Camera-type eye (tissue), 1 donor: ENCODE measurements at places on chromosomes 13 and 19. TPM values are rescaled to one million over a fixed set of nuclear protein-coding genes. Genes with fewer than 3 reads are reported as not detected.

The CYP2B6 gene
- total RNA-seq, result not detected

The KLK3 gene
- total RNA-seq, result not detected

The ANGPTL8 gene
- 1.4 TPM for total RNA-seq

The RNF113B gene
- not detected for total RNA-seq

The CSNK1A1L gene
- total RNA-seq, result not detected

The HMGB1 gene
- 501 TPM for total RNA-seq

The ZBTB32 gene
- not detected for total RNA-seq

The MAST1 gene
- total RNA-seq, result 23.3 TPM

The NLRP4 gene
- not detected for total RNA-seq

The URAD gene
- not detected for total RNA-seq

The SWSAP1 gene
- total RNA-seq, result 1.5 TPM

The ZSCAN4 gene
- total RNA-seq, result not detected

The CGB1 gene
- total RNA-seq, result not detected

The NECTIN2 gene
- total RNA-seq, result 67.2 TPM

The CYP4F2 gene
- total RNA-seq, result not detected

The B3GNT8 gene
- total RNA-seq, result 1.9 TPM

The SRRM5 gene
- total RNA-seq, result not detected

The SYNE4 gene
- total RNA-seq, result not detected

The EXOC3L2 gene
- total RNA-seq, result 3.5 TPM

The LILRA1 gene
- total RNA-seq, result 0.22 TPM

The TFPT gene
- total RNA-seq, result 9.7 TPM

The EPSTI1 gene
- 2.4 TPM for total RNA-seq

The CERS1 gene
- 8.6 TPM for total RNA-seq

The SHD gene
- total RNA-seq, result 11.7 TPM

The S1PR4 gene
- 0.38 TPM for total RNA-seq

The EFNA2 gene
- total RNA-seq, result 12.1 TPM

The SPIB gene
- total RNA-seq, result 0.33 TPM

The ATP8B3 gene
- total RNA-seq, result 2.1 TPM

The ZNF729 gene
- 0.16 TPM for total RNA-seq

The PRTN3 gene
- total RNA-seq, result 2.5 TPM

The WDR87 gene
- total RNA-seq, result not detected

The ANKRD24 gene
- total RNA-seq, result 4.0 TPM

The HPN gene
- total RNA-seq, result 0.93 TPM

The VAV1 gene
- total RNA-seq, result 4.9 TPM

The TDRD12 gene
- total RNA-seq, result 0.44 TPM

The KIR3DL2 gene
- total RNA-seq, result not detected

The ZNF471 gene
- 16.5 TPM for total RNA-seq

The PABPC3 gene
- total RNA-seq, result 0.16 TPM

The DIRAS1 gene
- total RNA-seq, result 11.7 TPM

The OCEL1 gene
- total RNA-seq, result 7.4 TPM

The LMTK3 gene
- total RNA-seq, result 6.1 TPM

The TINCR gene
- 4.8 TPM for total RNA-seq
